ENCODE measurements at places on chromosomes 5 and 9.

DNA sequence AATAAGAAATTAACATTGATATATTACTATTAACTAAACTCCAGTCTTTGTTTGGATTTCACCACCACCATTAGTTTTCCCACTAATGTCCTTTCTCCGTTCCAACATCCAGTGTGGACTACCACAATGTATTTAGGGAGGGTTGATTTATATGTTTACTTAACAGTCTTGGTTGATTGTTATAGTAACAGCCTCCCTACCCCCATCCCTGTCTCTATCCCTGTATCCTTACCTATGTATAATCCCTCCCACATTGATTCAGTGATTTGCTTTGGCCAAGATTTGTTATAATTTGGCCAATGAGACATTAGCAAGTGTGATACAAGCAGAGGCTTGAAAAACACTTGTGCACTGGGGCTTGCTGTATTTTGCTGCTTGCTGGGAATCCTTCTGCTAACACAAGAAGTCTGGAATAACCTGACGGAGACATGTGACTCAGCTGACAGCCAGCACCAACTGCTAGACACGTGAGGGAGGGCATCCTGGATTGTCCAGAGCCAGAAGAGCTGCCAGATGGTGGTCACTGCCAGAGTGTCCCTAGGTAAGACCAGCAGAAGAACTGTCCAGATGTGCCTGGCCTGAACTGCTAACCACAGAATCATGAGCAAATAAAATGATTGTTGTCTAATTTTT lies 51.2 kb upstream of the TCF7 start:
- DNase-seq, result no peak

DNA sequence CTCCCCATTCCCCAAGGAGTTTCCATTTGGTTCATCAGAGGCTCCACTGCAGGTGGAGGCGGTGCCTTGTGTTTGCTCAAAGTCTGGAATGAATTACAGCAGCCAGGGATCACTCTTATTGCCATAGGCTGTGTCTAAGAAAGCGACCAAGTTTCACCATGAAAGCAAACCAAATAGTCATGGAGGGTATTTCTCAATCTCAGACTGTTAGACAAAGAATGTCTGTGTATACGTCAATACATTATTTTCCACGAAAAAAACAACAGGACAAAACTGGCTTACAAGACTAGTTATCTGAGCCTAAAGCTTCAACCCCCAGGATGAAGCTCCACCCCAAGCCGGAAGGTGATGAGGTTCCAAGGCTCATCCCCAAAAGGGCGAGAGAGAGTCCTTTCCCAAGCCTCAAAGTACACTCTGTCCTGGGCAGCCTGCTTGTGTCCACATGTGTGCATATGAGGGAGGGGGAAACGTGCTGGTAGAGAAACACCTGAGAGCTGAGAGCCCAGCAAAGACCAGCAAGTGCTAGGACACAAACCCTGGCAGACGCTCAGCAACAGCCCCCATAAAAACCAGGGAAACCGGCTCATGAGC lies 4.3 kb downstream of the B4GALT1 start:
- DNase-seq, result no peak

DNA sequence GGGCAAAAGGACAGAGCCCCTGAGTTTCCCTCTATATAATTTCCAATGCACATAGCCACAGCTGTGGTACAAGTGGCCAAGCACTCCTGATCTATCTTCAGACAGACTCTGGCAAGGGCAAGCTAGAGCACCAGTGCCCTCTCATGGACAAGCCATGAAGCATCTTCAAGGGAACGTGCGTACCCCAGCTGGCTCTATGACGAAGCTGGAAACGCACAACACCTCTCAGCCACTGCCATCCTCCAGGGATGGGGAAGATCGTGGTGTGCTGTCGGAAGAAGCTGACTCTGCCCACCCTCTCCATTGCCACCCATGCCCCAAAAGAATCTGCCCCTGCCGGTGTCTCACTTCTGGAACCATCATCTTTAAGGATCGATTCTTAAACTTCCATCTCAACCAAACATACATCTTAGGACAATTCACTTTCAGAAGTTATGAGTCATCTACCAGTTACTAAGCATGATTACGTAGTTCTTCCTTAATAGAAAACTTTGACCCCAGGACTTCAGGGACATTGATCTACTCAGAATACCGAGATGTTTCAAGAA lies 482.9 kb downstream of the AGTPBP1 start:
- DNase-seq, result peak; percentile 4

GRCh38 chr9:73137286-73137899 lies 14.3 kb upstream of the ANXA1 start:
- DNase-seq, result no peak

- DNase-seq, result no peak
Measured at GRCh38 chr5:88671505-88672499, 211.2 kb downstream of the MEF2C start.

DNA sequence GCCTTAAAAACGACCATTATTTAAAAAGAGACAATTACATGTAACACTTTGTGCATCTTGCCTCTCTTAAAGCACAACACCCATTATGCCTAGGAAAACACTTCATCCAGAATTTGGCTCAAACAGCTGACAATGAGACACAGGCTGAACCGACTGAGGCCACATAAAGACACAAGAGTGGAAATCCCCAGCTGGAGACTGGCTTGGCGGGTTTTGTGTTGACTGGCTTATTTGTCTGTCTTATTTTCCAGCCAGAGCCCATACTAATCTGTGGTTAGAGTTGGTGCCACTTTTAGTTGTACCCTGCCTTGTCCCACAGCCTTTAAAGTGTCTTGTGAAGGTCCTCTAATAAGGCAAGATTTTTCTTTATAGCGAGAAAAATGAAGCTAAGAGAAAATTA lies 21.2 kb downstream of the TRIM14 start:
- DNase-seq, result no peak

- no peak for DNase-seq
Measured at GRCh38 chr5:23740029-23740428, 232.6 kb downstream of the PRDM9 start.

- no peak for DNase-seq
Measured at GRCh38 chr9:108525186-108525585, 330.6 kb downstream of the ACTL7B start.

- no peak for DNase-seq
Measured at GRCh38 chr5:127358284-127358683, 67.7 kb downstream of the MEGF10 start.

DNA sequence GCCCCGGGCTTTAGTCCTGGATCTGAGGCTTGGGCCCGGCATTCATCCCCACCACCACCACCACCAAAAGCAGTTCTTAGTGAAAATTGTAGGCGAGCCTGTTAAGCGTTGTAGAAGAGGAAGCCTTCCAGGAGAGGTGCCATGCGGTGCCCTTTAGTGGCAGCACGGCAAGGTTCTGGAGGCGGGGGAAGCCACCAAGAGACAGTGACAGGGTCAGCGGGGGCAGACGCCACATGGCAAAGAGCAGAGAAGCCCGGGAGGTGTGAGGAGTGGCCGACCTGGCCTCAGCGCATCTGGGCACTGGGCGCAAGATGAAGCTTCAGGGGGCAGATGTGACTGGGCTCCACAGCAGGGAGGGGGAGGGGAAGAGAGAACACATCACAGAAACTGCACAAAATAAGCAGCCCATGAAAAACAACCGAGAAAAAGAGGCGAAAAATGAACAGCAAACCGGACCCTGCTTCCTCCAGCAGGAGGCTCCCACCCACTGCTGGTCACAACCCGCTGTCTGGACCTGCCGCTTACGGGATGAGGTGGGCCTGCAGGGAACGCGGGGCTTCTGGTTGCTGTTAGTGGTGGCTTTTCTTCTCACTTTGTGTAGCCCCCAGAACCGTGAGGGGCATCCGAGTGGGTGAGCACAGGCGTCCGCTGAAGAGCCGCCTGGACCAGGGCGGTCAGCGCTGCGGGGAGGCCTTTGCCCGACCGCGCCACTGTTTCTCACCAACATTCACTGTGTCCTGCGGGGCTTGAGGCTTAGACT lies 4.3 kb downstream of the LRRC14B start:
- no peak for DNase-seq

DNA sequence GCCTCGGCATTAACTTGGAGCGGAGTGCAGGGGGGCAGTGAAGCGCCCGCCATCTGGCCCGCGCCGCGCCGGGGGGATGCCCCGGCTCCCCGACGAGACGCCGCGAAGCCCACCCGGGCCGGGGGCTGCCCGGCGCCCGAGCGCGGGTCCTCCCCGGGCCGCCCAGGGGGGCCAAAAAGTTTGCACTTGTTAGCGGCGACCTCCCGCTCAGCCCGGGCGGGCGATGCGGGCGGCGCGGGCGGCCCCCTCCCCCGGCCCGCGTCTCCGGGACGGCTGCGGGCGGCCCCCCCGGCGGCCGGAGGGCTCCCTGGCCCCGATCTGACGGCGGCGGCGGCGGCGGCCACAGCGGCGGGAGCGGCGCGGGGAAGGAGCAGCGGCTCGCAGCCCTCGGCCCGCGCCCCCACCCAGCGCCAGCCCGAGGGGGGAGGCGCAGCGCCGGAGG lies at the start of gene NTNG2:
Gene NTNG2 (plus strand): TSS at position 316 of the 442 bp plus-strand sequence. CDS start 4,774 bp downstream, outside the sequence.
- no peak for DNase-seq

DNA sequence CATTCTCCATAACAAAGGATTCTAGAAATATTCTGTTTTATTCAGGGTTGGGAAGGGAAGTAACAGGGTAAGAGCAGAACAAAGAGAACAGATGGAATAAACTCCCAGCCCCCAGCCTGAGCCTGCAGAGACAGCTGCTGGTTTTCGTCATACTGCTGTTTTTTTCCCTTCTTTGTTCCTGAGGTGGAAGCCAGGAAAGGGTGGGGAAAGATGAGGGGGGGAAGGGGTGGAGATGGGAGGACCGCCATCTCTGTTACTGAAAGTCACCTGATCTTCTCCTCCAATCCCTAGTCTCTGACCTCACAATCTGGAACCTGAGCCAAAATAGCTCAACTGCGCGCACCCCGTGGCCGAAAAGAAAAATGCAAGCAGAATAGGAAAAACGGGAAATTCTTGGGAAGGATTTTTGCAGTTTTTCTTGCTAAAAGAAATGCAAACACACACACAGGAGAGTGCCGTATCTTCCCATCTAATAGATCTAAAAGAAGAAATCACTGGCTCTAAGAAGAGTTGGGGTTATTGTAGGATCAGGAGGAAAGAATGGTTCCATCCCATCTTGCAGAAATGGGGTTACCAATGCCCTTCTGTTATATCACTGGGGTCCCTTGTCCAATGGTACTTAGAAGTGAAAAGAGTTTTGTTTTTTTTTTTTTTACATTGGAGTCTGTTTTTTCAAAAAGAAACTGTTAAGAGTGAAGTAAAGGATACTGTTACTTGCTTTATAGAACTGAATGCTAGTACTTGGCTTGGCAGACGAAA lies 57.9 kb downstream of the DIAPH1 start:
- DNase-seq, result no peak

DNA sequence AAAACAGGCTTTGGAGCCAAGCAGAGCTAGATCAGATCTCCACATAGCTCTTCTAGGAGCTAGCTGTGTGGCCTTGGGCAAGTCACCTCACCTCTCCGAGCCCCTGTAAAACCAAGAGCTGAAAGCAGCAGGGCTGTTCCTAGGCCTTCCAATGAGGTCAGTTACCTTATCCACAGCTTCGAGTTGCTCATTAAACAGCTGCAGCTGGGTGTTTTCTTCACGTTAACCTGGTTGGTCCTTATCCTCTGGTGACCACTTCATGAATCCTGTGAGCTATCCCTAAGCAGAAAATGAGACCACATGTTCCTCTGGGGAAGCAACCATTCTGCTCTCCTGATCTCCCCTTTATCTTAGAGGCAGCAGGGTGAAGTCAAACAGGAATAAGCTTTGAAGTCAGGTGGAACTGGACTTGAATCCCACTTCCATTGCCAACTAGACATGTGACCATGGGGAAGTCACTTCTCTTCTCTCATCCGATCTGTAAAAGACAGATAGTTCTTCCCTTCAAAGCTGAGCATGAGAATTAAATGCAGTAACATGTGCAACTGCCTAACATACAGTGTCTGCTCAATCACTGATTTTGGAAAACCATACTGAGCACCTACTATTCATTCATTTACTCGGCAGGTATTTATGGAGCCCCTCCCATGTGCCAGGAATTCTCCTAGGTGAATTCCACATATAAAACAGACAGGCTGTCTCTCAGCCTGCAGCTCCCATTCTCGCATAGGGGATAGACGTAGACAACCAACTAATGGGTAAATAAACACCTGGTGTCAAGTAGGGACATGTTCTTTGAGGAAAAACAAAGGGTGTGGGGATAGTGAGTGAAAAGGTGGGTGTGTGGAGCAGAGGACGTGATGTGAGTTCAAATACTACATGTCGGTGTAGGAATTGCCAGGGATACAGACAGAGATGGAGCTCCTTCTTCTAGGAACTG lies 111.7 kb upstream of the BOD1 start:
- no peak for DNase-seq

DNA sequence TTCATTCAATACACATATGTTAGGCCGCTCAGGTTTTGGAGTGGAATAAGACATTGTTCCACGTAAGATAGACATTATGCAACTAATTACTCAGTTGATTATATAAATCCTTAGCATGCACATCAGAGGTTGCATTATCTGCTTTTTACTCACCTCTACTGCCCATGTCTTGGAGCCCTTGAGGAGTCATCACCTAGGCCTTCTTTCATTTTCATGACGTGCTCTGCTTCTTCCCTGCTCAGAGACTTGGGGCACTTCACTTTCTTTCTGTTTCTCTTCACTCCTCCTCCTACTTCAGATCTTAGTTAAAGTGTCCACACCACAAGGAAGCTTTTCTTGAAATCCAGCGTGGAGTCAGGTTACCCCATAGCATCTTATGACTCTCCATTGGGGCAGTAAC lies 241.1 kb downstream of the TLR4 start:
- DNase-seq, result no peak

GRCh38 chr9:115691693-115692092 lies 461.9 kb upstream of the PAPPA start:
- DNase-seq, result no peak

- DNase-seq, result no peak
Measured at GRCh38 chr5:65084795-65085515, 316.2 kb downstream of the CWC27 start.

DNA sequence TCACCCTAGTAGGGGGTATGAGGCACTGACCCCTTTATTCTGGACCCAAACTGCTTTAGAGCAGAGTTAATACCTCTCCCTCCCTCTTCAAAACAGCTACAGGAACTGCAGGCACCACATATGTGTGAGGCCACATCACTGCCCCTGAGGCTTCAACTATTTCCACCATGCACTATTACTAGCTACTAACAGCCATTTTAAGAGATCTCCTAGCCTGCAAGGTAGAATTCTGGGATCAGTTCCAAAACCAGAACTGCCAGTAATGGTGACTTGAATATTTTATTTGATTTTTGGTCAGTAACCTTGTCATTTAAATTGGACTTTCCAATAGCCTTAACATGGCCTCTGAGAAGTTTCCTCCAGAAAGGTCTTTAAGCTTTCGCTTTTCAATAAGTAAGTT lies 55.3 kb upstream of the FSD1L start:
- no peak for DNase-seq

- DNase-seq, result no peak
Measured at GRCh38 chr5:153900703-153901395, 137.9 kb downstream of the FAM114A2 start.

DNA sequence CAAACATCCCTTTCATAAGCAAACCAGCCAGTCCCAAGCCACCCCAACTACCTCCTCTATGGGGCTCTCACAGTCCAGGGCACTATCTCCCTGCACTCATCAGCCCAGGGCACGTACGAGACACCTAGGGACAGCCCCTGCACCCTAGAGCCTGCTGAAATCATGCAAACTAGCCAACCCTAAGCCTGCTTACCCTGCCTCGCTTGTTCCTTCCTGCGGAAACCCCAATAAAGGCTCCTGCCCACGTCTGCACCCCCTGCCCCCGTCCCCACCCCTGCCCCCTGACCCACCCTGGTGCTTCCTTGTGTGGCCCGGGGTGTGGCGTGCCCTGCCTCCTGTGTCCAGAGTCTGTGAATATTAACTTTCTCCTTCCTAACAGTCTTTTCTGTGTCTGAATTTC lies 135.9 kb downstream of the GADD45G start:
- no peak for DNase-seq

Data from stimulated activated CD8-positive, alpha-beta memory T cell treated with anti-CD3 and anti-CD28 coated beads, Interleukin-4, amount 100 ng/mL, for 24 hours (primary cell).